IPS DF 6.9 (cell line): ENCODE measurements at places on chromosomes 3 and 15.

- DNase-seq: no peak
- no peaks in the 10 kb centered on the region; the same call in 1 of the 2 replicates for H3K27me3 ChIP-seq
- H3K27ac ChIP-seq: no peak overlapping the region
- no peaks in the 10 kb centered on the region for H3K36me3 ChIP-seq
- no peak overlapping the region for H3K4me3 ChIP-seq
Measured at GRCh38 chr3:181757694-181758306, 46.1 kb downstream of the SOX2 start.

GRCh38 chr15:74406992-74407705, 26.6 kb downstream of the SEMA7A start:
- H3K4me1 ChIP-seq: no peaks in the 10 kb centered on the region; the same call in 1 of the 2 replicates
- H3K4me3 ChIP-seq: no peak overlapping the region
- no peak overlapping the region for H3K27ac ChIP-seq
- H3K36me3 ChIP-seq: no peaks in the 10 kb centered on the region
- DNase-seq: no peak
- no peaks in the 10 kb centered on the region for H3K27me3 ChIP-seq

DNA sequence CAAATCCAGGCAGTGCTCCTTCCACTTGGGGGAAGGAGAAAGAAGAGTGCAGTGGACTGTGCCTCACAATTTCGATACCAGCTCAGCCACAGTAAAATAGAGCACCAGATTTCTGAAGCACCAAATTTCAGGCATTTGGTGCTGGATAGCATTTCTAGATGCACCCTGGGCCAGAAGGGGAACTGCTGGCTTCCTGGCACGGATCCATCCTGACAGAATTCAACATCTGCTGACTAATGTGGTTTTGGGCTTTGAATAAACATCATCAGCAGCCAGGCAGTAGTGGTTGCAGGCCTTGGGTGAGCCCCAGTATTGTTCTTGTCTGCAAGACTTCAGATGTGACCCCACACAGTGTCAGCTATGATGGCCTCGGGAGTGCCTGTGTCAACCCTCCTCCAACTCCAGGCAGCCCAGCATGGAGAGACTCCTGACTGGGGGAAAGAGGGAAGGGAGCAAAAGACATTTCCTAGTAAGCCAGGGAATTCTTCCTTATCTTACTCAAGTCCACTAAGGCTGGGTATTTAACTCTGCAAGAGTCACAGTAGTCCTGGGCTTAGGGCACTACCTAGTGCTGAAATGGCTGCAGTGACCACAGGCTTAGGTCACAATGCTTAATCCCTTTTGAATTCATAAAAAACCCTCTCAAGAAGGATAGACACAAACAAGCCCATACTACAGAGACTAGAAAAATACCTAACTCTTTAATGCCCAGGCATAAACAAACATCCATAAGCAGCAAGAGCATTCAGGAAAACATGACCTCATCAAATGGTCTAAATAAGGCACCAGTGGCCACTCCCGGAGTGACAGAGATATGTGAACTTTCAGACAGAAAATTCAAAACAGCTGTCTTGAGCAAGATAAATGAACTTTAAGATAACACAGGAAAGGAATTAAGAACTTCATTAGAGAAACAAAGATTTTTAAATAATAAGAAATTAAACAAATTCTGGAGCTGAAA, 74.7 kb downstream of the SPATA16 start:
- no peak overlapping the region for H3K27ac ChIP-seq
- 0 out of 2 replicates have a peak, but pooled peaks cover 1% of the 10 kb centered on the region for H3K4me1 ChIP-seq
- H3K36me3 ChIP-seq: no peaks in the 10 kb centered on the region
- DNase-seq: no peak

DNA sequence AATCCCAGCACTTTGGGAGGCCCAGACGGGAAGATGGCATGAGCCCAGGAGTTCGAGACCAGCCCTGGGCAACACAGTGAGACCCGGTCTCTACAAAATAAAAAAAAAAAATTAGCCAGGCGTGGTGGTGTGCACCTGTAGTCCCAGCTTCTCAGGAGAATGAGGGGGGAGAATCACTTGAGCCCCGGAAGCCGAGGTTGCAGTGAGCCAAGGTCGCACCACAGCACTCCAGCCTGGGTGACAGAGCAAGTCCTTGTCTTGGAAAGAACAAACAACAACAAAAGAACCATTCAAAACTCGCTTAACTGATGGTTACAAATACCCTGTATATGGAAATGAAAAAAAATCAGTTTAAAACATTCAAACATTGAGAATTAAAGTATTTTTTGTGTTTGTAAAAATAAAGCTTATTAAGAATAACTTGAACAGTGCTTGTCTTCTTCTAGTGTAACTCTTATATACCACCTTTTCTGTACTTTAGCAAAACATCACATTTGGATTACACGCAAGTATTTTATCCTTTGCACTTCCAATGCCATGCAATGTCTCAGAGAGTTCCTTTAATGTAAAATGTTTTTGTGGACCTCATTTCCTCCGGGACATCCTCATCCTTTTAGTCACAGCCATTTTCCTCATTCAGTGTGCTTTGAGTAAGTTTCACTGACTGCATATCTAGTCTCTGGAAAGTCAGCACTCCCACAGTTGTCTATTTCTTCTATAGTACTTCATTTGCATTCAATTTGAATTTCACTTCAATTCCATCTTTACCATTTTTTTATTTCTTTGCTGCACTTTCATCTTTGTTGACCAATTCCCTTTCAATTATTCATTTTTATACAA, 113.0 kb upstream of the GOLGA8J start:
- H3K36me3 ChIP-seq: no peaks in the 10 kb centered on the region
- H3K4me1 ChIP-seq: no peaks in the 10 kb centered on the region
- H3K27ac ChIP-seq: no peak overlapping the region
- peaks cover 13% of the 10 kb centered on the region for H3K27me3 ChIP-seq
- DNase-seq: no peak
- no peak overlapping the region for H3K4me3 ChIP-seq

DNA sequence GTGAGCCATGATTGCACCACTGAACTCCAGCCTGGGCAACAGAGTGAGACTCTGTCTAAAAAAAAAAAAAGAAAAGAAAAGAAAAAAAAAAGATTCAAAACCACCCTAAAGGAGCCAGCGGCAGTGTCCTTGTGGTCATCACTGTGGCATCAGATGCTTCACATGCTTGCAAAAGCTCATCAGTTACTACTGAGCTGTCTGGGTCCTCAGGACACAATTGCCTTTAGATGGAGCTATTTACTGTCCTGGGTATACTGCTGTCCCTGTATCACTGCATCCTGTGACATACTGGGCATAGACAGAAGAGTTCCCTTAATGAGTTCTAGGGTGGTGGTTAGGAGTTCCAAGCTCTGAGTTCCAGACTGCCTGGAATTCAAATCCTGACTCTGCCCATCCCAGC, 85.8 kb downstream of the LINGO1 start:
- H3K27me3 ChIP-seq: no peaks in the 10 kb centered on the region
- H3K27ac ChIP-seq: no peak overlapping the region
- no peaks in the 10 kb centered on the region for H3K36me3 ChIP-seq
- DNase-seq: no peak
- 0 out of 2 replicates have a peak, but pooled peaks cover 1% of the 10 kb centered on the region for H3K4me1 ChIP-seq

GRCh38 chr3:67977762-67978161, 323.4 kb upstream of the SUCLG2 start:
- no peaks in the 10 kb centered on the region for H3K4me1 ChIP-seq
- no peaks in the 10 kb centered on the region for H3K27me3 ChIP-seq
- H3K36me3 ChIP-seq: no peaks in the 10 kb centered on the region
- H3K27ac ChIP-seq: no peak overlapping the region

- H3K27ac ChIP-seq: no peak overlapping the region
- DNase-seq: no peak
- H3K4me3 ChIP-seq: no peak overlapping the region
- H3K27me3 ChIP-seq: no peaks in the 10 kb centered on the region
Measured at GRCh38 chr15:34470892-34471291, 33.3 kb upstream of the GOLGA8A start.

DNA sequence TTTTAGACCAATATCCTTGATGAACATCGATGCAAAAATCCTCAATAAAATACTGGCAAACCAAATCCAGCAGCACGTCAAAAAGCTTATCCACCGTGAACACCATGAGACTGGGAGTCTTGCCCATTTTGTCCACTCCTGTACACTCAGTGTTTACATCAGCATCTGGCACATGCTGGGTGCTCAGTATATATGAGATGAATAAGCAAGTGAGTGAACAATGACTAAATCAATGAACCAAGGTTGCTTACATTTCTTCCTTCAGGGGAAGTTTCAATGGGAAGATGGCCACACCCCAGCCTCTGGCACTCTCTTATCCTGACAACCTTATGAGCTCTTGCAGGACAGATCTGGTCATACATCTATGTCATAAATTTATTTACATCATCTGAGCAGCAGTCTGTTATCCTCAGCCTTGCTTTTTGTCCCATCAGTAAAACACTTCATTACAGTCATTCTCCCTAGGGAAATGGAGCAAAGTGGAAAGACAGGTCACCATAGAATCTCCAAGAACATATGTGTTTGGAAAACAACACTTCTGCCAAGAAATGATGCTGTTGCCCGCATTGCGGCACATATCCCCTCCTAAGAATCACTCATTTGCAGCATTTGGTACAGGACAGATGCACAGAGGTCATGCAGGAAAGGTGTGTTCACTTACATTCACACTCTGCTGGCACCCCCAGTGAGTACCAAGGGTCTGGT, 171.8 kb upstream of the EIF1B start:
- no peaks in the 10 kb centered on the region for H3K27me3 ChIP-seq
- no peak overlapping the region for H3K4me3 ChIP-seq
- DNase-seq: no peak
- H3K4me1 ChIP-seq: no peaks in the 10 kb centered on the region

DNA sequence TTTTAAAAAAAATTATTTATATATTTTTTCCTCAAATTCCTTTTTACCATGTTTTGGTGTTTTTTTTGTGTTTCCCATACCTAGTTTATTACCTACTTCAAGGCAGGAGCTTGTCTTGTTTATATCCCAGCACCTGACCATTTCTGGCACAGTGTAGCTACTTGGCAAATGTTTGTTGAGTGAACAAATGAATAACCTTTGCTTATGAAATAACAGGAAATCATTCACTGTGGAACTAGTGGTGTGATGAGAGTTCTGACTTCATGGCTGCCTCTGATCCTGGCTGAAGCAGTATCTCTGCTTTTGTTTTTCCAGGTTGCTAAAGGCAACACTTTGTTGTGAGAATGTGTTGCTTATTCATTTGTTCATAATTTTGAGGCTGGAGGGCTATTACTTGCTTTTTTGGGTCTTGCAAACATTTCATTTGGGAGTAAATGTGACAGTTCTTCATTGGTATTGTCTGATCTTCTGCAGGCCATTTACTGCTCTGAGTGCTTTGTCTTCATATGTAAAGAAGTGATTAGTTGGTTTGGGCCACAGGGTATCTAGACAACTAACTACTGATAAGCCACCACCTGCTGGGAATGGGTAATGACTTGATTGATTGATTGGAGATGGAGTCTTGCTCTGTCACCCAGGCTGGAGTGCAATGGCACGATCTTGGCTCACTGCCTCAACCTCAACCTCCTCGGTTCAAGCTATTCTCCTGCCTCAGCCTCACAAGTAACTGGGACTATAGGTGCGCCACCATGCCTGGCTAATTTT, 5.7 kb downstream of the RAD54L2 start:
- H3K4me3 ChIP-seq: no peak overlapping the region
- DNase-seq: no peak
- H3K36me3 ChIP-seq: peaks cover 3% of the 10 kb centered on the region; the same call in 1 of the 2 replicates
- H3K4me1 ChIP-seq: peaks cover 2% of the 10 kb centered on the region; the same call in 1 of the 2 replicates
- H3K27me3 ChIP-seq: no peaks in the 10 kb centered on the region

- no peak overlapping the region for H3K27ac ChIP-seq
- DNase-seq: no peak
- no peaks in the 10 kb centered on the region for H3K27me3 ChIP-seq
- H3K36me3 ChIP-seq: no peaks in the 10 kb centered on the region
- no peaks in the 10 kb centered on the region for H3K4me1 ChIP-seq
- H3K4me3 ChIP-seq: no peak overlapping the region
Measured at GRCh38 chr3:67302489-67302888, 304.4 kb downstream of the KBTBD8 start.
